ENCODE measurements at places on chromosomes 12 and 14. TPM values are rescaled to one million over a fixed set of nuclear protein-coding genes. Genes with fewer than 3 reads are reported as not detected.

Gene NPFF
- not detected for total RNA-seq

Gene MMP19
- total RNA-seq = 0.58 TPM

Gene NFKBIA
- 42.9 TPM for total RNA-seq

Gene ADGRD1
- 0.03 TPM for total RNA-seq

Gene PTPRO
- total RNA-seq = 0.07 TPM

Gene TRIM9
- total RNA-seq = 1.8 TPM

Gene FOXN4
- not detected for total RNA-seq

Gene TMEM179
- total RNA-seq = 0.34 TPM

Gene TSPAN19
- 0.10 TPM for total RNA-seq

Gene SYCP3
- total RNA-seq = not detected

Gene AVPR1A
- total RNA-seq = not detected

Data from HT1080 (cell line).